ENCODE measurements at places on chromosomes 4 and X.

DNA sequence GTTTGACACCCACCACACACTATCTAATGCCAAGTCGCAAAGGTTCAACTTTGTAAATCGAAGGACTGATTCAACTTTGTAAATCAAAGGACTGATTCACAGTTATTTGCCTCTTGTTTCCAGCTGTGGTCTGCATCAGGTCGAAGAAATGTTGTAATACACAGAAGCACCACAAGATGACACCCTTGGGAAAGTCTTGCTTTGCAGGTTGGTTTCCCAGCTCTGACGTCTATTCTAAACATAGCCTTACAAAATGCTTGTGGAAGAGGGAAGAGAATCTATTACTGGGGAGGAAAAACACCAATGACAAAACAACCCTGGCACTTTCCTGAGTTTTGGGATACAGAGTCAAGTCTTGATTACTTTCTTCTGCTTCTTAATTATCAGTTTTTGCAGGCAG, 35.3 kb downstream of the SUPT20HL1 start:
- no peak for DNase-seq

DNA sequence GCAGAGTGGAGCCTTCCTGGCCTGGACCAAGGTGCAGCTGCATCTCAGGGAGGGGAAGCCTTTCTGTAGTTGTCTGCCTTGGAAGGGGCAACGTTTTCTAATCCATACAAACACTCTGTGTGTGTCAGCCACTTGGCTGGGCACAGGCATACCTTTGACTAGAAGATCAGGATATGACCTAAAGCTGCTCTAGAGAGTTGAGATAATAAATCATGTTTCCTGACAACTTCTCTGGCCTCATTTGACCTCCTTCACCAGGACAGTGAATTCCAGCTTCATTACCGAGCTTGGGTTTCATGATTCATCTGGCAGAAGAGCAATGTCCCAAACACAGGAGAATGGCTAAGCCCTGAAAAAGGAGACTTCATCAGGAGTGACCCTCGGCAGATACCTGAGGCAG, 89.6 kb upstream of the KIT start:
- DNase-seq, result no peak

DNA sequence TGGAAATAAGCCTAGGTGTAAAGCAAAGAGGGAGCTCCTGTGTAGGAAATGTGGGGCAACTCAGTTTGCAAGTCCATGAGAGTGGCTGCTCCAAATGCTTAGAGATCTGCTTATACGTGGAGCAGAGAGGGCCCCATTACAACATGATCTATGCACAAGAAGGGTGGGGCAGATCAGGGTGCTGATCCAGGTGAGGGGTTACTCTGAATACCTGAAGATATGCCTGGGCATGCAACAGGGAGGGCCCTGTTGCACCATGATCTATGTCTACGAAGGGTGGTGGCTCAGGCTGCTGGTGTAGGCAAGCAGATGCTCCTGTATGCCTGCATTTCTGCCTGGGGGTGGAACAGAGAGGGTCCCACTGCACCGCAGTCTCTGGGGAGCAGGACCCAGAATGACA, 1121.2 kb downstream of the RAPGEF2 start:
- no peak for DNase-seq

- DNase-seq, result peak; percentile 38
These were observed at the start of gene ARMCX2 for GRCh38 chrX:101659601-101660063. ARMCX2 (minus strand) TSS chrX:101659850; CDS start chrX:101657588, 2,262 bp downstream.

DNA sequence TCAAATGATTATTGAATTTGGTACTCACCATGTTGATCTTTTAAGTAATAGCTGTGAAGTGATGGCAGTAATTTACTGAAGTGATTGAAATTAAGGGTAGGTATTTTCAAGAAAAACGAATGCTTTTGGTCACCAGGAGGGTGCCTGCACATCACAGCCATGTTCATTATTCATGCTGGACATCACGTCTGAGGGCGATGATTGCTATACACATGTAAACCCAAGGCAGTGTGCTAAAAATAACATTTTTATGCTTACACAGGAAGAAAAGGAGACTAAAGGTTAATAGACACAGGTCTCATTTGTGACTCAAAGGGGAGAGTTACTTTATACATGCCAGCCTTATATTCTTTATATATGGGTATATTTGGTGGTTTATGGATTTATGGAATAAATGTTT, 1146.0 kb downstream of the NLGN4X start:
- DNase-seq, result no peak

DNA sequence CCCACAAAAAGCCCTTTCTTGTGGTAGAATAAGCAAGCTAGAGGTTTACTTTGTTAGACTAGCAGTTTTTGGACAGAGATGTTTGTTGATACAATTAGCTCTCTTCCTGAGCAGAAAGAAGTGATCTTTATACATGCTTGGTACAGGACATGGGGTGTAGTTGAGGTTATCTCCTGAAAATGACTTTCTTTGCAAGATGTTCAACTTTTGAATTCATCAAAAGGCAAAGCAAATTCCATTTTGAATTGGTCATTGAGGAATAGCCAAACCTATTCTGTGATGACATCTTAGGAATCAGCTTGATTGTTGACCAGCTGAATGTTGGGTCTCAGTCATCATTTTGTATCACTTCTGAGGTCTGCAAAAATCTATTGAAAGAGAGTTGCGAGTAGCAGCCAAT, 3.8 kb downstream of the CPE start:
- no peak for DNase-seq

DNA sequence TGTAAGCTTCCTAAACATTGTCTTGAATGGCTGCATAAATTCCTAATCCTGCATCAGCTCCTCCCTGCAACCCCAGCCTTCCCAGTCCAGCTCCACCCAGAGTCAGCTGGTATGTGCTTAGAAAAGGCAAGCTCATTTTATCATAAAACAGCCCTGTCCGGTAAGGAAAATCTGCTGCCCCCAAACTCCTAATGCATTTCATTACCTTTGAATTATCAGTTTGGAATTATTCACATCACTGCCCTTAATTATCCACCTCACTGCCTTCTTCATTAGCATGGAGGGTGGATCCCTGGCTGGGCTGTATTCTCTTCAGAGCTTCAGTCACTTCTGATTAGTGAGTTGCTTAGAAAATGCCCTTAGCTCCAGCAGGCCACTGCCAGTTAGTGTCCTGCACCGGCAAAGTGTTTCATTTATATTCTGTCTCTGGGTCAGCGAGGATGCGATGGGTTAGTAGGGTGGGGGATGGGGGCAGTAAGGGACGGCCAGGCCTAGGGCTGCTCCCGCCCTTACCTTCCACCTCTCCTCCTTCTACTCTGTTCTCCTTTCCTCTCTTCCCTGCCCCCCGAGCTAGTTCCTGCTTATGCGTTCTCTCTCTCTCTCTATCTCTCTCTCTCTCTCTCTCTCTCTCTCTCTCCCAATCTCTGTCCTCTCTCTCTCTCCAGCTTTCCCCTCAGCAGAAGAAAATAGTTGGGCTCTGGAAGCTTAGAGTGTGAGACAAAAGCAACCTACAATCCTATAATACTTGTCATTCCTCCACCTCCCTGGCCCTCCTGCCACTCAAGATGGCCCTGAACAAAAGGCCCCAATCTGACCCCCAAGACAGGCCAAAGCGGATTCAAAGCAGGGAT, 174.8 kb upstream of the KLF3 start:
- no peak for DNase-seq

DNA sequence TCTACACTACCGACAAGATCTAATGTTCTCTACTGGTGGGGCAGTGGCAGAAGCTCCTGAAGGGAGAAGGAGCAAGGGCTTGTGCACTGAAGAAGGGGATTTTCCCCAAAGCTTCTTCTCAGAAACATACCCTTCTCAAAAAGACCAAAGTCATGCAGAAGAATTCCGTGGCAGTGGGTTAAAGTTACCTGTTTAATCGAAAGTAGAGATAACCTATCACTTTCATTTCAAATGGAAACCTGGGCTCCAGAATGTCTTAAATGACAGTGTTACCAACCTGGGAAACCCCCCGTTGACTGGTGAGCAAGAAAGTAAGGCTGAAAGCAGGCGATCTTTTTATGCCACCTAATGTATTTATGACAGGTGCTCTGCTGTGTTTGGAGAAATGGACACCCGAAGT, 92.5 kb upstream of the TEX13D start:
- DNase-seq, result no peak

GRCh38 chr4:64814616-64815015, 405.4 kb upstream of the TECRL start:
- no peak for DNase-seq

DNA sequence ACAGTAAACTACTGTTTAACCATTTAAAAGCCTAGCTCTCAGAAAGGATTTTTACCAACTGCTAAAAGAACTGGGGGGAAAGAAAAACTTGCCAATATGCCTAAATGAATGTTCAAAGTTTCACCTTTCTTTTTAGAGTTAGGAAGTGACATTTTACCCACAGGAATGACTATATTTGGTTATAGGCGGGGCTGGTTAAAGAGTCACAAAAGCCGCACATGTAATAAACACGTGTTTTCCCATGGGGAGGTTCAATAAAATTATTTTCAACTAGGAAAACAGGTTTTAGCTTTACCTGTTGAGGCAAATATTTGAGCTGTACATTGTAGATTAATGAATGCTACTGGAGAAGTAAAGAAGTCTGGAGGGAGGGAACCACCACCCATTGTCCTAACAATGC, 41.6 kb upstream of the UGDH start:
- DNase-seq, result no peak

DNA sequence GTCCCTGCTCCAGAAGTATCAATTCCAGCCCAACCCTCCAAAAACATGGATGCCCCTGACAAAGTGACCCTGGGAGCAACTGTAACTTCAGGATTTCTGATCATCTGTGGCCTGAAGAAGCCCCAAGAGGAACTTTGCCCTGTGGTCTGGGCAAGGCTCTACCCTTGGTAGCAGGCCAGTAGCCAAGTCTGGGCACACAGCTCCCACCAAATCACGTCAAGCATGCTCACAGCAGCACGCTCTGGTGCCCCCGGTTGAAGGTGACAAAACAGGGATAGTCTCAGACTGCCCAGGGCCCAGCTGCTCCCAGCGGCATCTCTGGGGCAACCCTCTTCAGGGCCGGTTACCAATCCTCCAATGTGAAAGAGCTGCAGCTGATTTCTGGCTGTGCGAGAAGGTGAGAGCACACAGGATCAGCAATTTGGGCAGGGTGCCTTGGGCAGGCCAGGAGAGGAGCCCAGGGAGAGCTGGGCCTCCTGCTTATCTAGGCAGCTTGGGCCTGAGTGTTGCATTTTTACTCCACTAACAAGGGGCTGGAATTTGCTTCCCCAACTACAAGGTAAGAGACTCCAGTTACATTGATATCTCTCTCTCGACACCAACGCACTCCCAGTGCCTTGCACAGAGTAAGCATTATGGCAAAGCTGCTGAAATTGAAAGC, 418.1 kb downstream of the BCOR start:
- DNase-seq, result no peak

DNA sequence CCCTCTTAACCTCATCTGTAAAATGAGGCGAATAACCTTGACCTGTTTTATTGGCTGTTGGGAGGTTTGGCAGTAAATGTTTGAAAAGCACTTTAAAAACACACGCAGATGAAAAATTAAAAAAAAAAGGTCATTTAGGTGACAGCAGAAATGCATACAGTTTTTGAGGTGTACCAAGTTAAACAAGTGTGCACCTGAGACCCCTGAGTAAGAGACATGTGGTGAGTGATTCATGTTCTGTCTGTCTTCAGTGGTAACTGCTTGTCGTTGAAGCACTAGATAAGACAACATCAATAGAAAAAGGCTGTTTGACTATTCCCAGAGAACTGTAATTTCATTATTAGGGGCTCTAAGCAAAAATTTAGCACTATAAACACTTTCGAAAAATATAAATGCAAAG, 608.4 kb upstream of the PITX2 start:
- no peak for DNase-seq

GRCh38 chr4:137361756-137362470, 170.4 kb downstream of the PCDH18 start:
- no peak for DNase-seq

- DNase-seq, result no peak
These were observed 106.8 kb downstream of the UCHL1 start for GRCh38 chr4:41363384-41363981.

DNA sequence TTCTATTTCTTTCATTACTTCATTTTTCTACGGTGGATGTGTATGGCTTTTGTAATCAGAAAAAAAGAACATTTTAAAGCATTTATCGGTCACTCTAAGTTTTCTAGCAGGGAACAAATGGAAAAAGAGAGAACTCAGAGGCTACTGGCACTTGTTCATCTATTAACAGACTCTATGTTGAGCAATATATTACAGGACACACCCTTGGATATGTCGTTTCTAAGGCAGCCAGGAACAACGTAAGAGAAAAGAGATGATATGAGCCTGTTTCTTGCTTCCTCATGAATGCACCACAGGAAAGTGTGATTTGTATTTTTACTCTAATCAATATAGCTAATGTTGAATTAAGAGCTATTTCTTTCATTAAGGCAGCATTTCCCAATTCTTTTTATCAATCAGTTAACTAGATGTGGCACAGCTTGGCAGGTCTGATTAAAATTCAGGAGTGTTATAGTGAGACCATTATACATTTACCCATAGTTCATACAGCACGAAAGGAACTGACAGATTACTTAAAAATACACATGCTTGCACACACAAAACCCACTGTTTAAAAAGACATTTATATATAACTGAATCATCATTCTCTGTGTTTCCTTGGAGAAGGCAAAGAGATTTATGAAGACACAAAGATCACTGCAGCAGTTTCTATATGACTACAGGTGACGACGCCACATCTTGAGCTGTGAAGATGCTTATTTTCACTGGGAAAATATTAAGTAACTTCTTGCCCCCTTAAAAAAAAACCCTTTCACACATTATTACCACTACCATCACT, 13.0 kb downstream of the RAB9B start:
- DNase-seq, result no peak

DNA sequence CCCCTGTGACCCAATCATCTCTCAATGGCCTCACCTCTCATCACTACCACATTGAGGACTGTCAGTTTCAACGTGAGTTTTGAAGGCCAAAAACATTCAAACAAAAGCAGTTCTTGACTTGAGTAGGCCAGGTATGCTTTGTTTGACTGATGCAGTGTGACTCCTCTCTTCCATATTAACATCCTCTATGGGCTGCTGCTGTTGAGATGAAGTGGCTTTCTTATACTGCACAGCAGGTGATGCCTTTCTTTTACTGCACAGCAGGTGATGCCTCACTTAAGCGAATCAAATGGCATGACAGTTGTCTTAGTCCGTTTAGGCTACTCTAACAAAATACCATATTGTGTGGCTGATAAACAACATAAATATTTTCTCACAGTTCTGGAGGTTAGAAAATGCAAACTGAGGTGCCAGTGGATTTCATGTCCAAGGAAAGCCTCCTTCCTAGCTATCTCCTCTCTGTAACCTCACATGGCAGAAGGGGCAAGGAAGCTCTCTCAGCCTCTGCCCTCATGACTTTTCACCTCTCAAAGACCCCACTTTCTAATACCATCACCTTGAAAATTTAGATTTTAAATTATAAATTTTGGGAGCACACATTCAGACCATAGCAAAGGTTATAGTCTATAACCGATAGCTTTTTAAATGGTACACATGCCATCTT, 2267.9 kb upstream of the AGA start:
- DNase-seq, result no peak

GRCh38 chr4:108029016-108029720, 39.5 kb downstream of the HADH start:
- no peak for DNase-seq

- no peak for DNase-seq
These were observed 78.0 kb upstream of the RXFP1 start for GRCh38 chr4:158443731-158444130.

GRCh38 chrX:111372086-111372485, 39.9 kb downstream of the DCX start:
- DNase-seq, result no peak

- no peak for DNase-seq
These were observed 1.5 kb upstream of the TACR3 start for GRCh38 chr4:103721251-103721650.
